ENCODE measurements at places on chromosomes 4 and X.

GRCh38 chrX:37998586-37999262, 7.6 kb upstream of the SYTL5 start:
- no peaks in the 10 kb centered on the region for H3K36me3 ChIP-seq
- no peaks in the 10 kb centered on the region for H3K27me3 ChIP-seq
- H3K4me3 ChIP-seq = no peak overlapping the region

DNA sequence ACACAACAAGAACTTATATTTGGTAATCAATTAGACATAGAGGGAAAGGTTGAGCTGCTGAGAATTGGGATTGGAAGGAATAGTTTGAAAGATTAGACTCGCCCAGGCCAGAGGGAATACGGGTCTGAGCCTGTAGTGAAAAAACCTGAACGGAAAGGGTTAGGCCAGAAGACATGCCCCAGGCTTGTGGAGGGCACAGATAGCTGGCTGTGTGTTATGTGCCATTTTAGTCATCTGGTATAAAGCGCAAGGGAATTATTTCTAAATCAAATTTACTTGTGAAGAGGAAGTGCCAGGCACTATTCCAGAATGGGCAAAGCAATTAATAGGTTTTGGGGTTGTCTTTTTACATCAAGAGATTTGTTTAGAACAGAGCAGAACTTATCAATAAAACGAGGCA, 187.5 kb upstream of the ANKRD50 start:
- H3K36me3 ChIP-seq = no peaks in the 10 kb centered on the region
- no peak for DNase-seq
- H3K27me3 ChIP-seq = no peaks in the 10 kb centered on the region
- no peaks in the 10 kb centered on the region for H3K4me1 ChIP-seq

DNA sequence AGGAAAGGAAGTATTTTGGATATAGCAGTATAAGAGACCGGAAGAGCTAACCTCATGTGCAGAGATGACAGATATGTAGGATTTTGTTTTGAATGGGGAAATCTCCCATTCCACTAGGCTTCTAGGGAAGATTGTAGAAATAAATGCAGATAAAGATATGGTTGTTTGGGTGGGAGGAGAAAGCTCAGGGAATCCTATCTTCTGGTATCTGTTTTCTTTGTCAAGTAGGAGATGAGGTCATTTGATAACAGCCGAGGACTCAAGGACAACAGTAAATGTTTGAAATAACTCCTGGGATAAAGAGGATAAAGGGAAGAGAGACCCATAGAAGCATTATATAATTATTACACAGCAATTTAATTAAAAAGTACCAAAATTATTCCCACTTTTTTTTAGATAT, 24.7 kb upstream of the ZMAT1 start:
- no peaks in the 10 kb centered on the region for H3K27me3 ChIP-seq
- H3K27ac ChIP-seq = no peak overlapping the region
- H3K4me3 ChIP-seq = no peak overlapping the region
- H3K4me1 ChIP-seq = no peaks in the 10 kb centered on the region
- no peaks in the 10 kb centered on the region for H3K36me3 ChIP-seq

GRCh38 chr4:145936997-145937901, 1.4 kb downstream of the ZNF827 start:
- H3K27me3 ChIP-seq = no peaks in the 10 kb centered on the region
- no peaks in the 10 kb centered on the region for H3K36me3 ChIP-seq
- DNase-seq = no peak
- H3K4me3 ChIP-seq = peak overlapping the region; percentile 86
- H3K27ac ChIP-seq = peak overlapping the region; percentile 96
- H3K4me1 ChIP-seq = peaks cover 28% of the 10 kb centered on the region

GRCh38 chrX:150223176-150224015, 139.7 kb upstream of the MAMLD1 start:
- H3K27ac ChIP-seq = no peak overlapping the region
- H3K27me3 ChIP-seq = no peaks in the 10 kb centered on the region
- peaks cover 7% of the 10 kb centered on the region for H3K4me1 ChIP-seq
- no peaks in the 10 kb centered on the region for H3K36me3 ChIP-seq

DNA sequence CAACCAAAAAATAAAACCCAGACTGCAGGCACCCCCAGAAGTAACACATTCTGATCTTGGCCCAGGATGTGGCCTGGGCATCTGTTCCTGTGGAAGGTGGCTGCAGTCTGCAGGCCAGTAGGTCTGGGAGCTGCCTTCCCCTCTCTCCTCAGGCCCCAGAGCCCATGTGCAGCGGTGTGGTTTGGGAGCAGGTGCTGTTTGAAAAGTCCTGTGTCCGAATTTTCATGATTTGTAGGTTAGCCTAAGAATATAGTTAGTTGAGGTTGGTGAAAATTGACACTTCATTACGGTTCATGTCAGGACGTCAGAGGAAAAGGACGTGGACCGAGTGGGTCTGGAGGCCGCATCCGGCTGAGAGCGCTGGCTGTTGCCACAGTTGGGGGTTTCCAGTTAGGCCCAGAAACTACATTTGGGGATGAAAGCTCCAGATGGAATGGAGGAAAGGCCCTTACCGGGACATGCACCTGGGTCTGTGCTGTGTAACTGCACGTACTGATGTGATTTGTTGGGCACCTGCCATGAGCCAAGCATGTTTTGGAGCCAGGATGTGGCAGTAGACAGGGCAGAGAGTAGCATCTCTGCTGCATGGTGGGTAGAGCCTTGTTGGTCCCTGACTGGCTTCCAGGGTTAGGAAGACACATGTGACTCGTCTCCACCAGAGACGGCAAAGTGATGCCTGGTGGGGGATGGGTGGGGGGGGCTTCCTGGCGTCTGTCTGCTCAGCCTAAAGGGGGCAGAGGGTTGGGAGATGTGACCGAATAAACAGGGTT, 21.7 kb upstream of the HGFAC start:
- H3K4me1 ChIP-seq = no peaks in the 10 kb centered on the region
- no peak for DNase-seq
- no peak overlapping the region for H3K27ac ChIP-seq
- H3K36me3 ChIP-seq = peaks cover 35% of the 10 kb centered on the region
- H3K27me3 ChIP-seq = no peaks in the 10 kb centered on the region

- no peak overlapping the region for H3K27ac ChIP-seq
- no peaks in the 10 kb centered on the region for H3K36me3 ChIP-seq
- no peak for DNase-seq
- H3K27me3 ChIP-seq = no peaks in the 10 kb centered on the region
- H3K4me3 ChIP-seq = no peak overlapping the region
Measured at GRCh38 chr4:182975806-182976205, 58.6 kb upstream of the DCTD start.

- no peaks in the 10 kb centered on the region for H3K4me1 ChIP-seq
- H3K36me3 ChIP-seq = no peaks in the 10 kb centered on the region
- DNase-seq = no peak
- no peak overlapping the region for H3K27ac ChIP-seq
- H3K4me3 ChIP-seq = no peak overlapping the region
- no peaks in the 10 kb centered on the region for H3K27me3 ChIP-seq
Measured at GRCh38 chr4:157363360-157363759, 142.8 kb downstream of the GRIA2 start.

- H3K4me1 ChIP-seq = no peaks in the 10 kb centered on the region
- H3K27ac ChIP-seq = no peak within 1 kb of the TSS
- H3K4me3 ChIP-seq = peak within 1 kb of the TSS; percentile 55
- H3K36me3 ChIP-seq = no peaks in the 10 kb centered on the region
- H3K27me3 ChIP-seq = peaks cover 13% of the 10 kb centered on the region
Measured at GRCh38 chr4:109302361-109303139, at the start of gene COL25A1. Gene COL25A1 (minus strand): TSS chr4:109302658.

GRCh38 chrX:44731160-44731559, 112.7 kb upstream of the DUSP21 start:
- no peaks in the 10 kb centered on the region for H3K36me3 ChIP-seq
- H3K27ac ChIP-seq = no peak overlapping the region
- H3K27me3 ChIP-seq = no peaks in the 10 kb centered on the region
- H3K4me3 ChIP-seq = no peak overlapping the region
- no peak for DNase-seq
- no peaks in the 10 kb centered on the region for H3K4me1 ChIP-seq

- H3K27ac ChIP-seq = no peak overlapping the region
- H3K27me3 ChIP-seq = no peaks in the 10 kb centered on the region
- H3K4me1 ChIP-seq = peaks cover 8% of the 10 kb centered on the region
- no peak for DNase-seq
- H3K4me3 ChIP-seq = no peak overlapping the region
Measured at GRCh38 chr4:16732741-16733140, 165.7 kb downstream of the LDB2 start.

DNA sequence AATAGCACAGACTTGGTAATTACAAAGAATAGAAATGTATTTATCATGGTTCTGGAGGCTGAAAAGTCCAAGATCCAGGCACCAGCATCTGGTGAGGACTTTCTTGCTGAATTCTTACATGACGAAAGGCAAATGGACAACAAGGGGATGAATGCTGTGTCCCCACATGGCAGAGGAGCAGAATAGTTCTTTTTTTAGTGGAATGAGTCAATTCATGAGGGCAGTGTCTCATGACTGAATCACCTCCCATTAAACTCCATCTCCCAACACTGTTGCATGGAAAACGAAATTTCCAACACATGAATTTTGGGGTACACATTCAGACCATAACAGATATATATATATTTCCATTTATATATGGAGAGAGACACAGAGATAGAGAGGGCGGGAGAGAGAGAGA, 628.3 kb downstream of the TRIML1 start:
- H3K4me3 ChIP-seq = no peak overlapping the region
- H3K27me3 ChIP-seq = no peaks in the 10 kb centered on the region
- no peak overlapping the region for H3K27ac ChIP-seq
- no peaks in the 10 kb centered on the region for H3K4me1 ChIP-seq
- no peaks in the 10 kb centered on the region for H3K36me3 ChIP-seq
- DNase-seq = no peak

DNA sequence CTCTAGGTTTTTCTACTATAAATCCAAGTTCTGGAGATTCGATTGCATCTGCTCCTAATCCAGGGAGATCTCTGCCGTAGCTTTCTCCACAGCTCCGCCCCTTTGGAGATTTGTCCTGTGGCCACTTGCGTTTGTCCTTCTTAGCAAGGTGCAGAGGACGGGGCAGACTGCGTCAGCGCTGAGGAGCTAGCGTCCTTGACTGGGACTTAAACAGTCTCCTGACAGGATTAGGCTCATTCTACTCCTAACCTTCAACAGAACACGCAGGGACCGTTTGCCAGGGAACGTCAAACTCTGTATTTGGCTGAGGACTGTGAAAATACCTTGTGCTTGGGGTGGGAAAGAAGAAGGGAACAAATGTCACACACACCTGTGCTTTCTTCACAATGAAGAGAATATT, 38.6 kb downstream of the SORBS2 start:
- H3K36me3 ChIP-seq = no peaks in the 10 kb centered on the region
- H3K4me1 ChIP-seq = peaks cover 24% of the 10 kb centered on the region
- H3K27ac ChIP-seq = peak overlapping the region; percentile 78
- no peak overlapping the region for H3K4me3 ChIP-seq
- H3K27me3 ChIP-seq = no peaks in the 10 kb centered on the region

GRCh38 chr4:182968917-182969650, 51.9 kb upstream of the DCTD start:
- no peak overlapping the region for H3K27ac ChIP-seq
- H3K4me1 ChIP-seq = no peaks in the 10 kb centered on the region
- H3K4me3 ChIP-seq = no peak overlapping the region
- no peak for DNase-seq
- no peaks in the 10 kb centered on the region for H3K27me3 ChIP-seq

- DNase-seq = no peak
- peak overlapping the region; percentile 29 for H3K4me3 ChIP-seq
- H3K27me3 ChIP-seq = no peaks in the 10 kb centered on the region
- peaks cover 19% of the 10 kb centered on the region for H3K36me3 ChIP-seq
- H3K27ac ChIP-seq = peak overlapping the region; percentile 75
Measured at GRCh38 chr4:39353478-39354253, 12.5 kb downstream of the RFC1 start.

- no peaks in the 10 kb centered on the region for H3K36me3 ChIP-seq
- no peaks in the 10 kb centered on the region for H3K27me3 ChIP-seq
- no peaks in the 10 kb centered on the region for H3K4me1 ChIP-seq
- no peak overlapping the region for H3K27ac ChIP-seq
- DNase-seq = no peak
Measured at GRCh38 chr4:186134257-186134656, 29.8 kb downstream of the FAM149A start.
